Activated CD4-positive, alpha-beta T cell treated with anti-CD3 and anti-CD28 coated beads, Interleukin-2, amount 50 U/mL, for 48 hours (primary cell): ENCODE measurements at places on chromosomes 16 and 17.

GRCh38 chr16:58418601-58419000 lies 26.3 kb downstream of the GINS3 start:
- no peak for DNase-seq

GRCh38 chr16:78574571-78574970 lies 475.1 kb downstream of the WWOX start:
- DNase-seq: no peak

- DNase-seq: no peak
These were observed 9.5 kb upstream of the FAM83G start for GRCh38 chr17:19013806-19014627.

GRCh38 chr16:49585143-49585832 lies 211.7 kb downstream of the C16orf78 start:
- DNase-seq: no peak

- no peak for DNase-seq
These were observed 14.0 kb downstream of the RPH3AL start for GRCh38 chr17:338442-339192.

- DNase-seq: no peak
These were observed 7.9 kb downstream of the UBTF start for GRCh38 chr17:44211281-44212265.

GRCh38 chr16:55821210-55821609 lies 11.7 kb downstream of the CES1 start:
- DNase-seq: no peak

GRCh38 chr16:637081-638018 lies 1.2 kb upstream of the METTL26 start:
- peak; percentile 89 for DNase-seq

GRCh38 chr17:82966415-82966814 lies 113.0 kb upstream of the METRNL start:
- no peak for DNase-seq

GRCh38 chr17:70030371-70030770 lies 44.7 kb upstream of the KCNJ16 start:
- no peak for DNase-seq

- DNase-seq: no peak
These were observed 251.7 kb upstream of the SALL1 start for GRCh38 chr16:51402785-51403184.

DNA sequence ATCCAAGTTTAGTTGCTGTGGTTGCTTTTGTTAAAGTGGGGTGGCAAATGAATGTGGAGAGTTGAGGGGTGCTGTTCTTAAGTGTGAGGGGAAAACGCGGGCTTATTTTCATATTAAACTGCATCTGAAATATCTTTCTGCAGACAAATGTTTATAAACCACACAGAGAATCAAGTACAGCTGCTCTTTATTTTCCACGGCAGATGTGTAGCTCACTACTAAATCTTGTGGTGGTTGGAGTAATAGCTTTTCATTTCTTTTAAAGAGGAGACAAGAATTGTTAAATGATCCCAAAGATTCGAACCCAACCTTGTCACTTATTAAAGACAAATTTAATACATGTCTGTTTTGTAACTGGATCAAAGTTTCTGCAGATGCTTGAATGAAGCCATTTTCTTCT lies 2.1 kb downstream of the CLTC start:
- no peak for DNase-seq

- peak; percentile 77 for DNase-seq
These were observed at the start of gene UNKL for GRCh38 chr16:1414532-1415260. Gene UNKL (minus strand): TSS chr16:1414704. CDS start chr16:1414691, 13 bp downstream.

GRCh38 chr16:78763821-78764440 lies 664.5 kb downstream of the WWOX start:
- DNase-seq: no peak

DNA sequence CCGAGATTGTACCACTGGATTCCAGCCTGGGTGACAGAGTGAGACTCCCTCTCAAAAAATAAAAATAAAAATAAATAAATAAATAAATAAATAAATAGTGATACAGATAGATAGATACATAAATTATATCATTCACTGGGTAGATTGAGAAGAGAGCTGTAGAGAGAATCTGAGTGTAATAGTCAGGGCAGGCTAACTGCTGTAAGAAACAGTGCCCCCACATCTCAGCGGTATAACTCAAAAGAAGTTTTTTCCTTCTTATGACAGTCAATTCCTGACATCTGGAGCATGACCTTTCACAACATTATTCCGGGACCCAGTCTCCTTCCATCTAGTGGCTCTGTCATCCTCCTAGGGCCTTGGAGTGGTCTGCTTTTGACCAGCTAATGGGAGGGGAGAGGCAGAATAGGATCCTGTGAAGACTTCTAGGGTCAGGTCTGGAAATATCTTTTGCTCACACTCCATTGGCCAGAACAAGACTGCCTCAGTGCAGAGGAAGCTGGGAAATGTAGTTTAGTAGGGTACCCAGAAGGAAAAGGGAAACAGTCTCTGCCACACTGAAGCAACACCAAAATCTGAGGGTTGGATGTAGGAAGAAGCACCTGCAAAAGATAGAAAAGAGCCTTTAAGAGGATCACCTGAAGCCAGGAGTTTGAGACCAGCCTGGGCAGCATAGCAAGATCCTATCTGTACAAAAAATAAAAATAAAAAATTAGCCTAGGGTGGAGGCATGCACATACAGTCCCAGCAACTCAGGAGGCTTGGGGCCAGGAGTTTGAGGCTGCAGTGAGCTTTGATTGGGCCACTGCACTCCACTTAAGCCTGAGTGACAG lies 3.0 kb upstream of the QPRT start:
- DNase-seq: no peak

GRCh38 chr17:81740395-81740961 lies 28.4 kb downstream of the SLC25A10 start:
- no peak for DNase-seq

DNA sequence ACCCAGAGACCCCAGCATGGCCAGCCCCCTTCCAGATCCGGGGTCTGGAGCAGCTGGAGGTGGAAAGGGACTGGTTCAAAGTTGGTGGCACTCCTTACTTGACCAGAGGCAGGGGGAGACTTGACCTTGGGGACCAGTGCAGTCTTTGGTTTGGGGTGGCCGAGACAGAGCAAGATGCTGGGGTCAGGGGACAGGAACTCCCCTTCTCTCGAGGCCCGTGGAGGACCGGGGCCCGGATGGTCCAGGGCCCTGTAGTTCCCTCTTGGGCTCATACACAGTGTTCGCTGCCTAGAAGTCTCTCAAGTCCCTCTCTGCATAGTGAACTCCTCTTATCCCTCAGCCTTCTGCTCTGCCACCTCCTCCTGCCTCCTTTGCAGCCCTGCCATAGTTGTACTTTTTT lies 601 bp upstream of the PRSS33 start:
- DNase-seq: no peak

DNA sequence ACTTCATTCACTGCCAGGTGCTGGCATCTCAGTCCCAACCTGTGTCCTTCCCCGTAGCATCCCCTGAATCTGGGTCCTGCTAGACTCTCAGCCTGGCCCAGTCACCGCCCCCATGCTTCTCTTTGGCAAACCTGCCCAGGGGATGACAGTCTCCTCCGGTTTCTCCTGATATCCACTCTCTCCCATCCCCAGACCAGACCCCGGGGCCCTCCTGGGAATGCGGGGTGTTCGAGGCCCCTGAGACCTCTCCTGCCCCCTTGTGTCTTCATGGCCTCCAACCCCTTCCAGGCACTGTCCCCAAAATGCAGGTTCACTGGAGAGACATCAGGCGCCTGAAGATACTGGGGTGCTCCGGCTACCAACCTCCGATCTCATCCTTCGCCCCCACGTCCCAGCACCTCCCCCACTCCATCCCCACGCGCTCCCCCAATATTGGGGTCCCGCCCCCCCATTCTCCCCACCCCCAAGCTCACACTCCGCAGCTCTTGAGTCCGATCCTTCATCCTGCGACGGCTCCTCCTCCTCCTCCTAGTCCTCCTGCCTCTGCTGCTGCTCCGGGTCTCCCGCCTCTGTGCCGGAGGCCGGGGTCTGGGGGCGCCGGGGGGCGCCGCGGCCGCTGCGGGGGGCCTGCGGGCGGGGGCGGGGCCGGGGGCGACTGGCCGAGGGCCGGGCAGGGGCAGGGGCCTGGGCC lies 399 bp downstream of the STX1B start:
- no peak for DNase-seq

DNA sequence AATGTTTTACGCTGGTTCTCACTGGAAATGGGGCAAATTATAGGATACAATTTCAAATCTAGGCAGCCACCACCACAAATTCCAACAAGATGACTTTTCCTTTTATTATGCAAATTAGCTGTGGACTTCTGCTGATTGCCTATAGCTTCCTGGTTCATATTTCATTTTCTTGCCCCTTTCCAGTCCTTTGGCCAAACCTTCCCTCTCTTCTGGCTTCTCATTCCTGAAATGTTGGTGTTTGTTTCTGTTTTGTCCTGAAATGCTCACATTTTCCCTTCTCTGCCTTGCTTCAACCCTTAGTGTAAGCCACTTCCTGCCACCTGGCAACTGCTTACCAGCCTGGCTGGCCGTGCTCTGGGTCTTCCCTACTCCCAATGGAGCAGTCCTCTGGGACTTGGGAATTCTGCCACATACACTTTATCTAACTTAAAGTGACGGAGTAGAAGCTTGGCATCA lies 14.0 kb downstream of the PRSS54 start:
- no peak for DNase-seq

DNA sequence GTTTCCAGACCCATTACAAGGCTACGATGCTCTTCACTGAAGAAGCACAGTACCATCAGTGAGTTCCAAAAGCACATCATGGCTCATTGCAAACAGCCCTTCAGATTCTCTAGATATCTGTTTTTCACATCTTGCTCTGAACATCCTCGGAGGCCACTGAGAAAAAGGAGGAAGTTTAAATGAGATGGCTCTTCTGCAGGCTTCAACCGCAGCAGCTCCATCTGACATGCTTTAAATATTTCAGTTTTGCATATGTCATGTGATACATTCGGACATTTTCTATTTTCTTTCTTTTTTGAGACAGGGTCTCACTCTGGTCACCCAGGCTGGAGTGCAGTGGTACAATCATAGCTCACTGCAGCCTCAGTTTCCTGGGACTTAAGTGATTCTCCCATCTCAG lies 396.8 kb downstream of the NPIPA8 start:
- DNase-seq: no peak

DNA sequence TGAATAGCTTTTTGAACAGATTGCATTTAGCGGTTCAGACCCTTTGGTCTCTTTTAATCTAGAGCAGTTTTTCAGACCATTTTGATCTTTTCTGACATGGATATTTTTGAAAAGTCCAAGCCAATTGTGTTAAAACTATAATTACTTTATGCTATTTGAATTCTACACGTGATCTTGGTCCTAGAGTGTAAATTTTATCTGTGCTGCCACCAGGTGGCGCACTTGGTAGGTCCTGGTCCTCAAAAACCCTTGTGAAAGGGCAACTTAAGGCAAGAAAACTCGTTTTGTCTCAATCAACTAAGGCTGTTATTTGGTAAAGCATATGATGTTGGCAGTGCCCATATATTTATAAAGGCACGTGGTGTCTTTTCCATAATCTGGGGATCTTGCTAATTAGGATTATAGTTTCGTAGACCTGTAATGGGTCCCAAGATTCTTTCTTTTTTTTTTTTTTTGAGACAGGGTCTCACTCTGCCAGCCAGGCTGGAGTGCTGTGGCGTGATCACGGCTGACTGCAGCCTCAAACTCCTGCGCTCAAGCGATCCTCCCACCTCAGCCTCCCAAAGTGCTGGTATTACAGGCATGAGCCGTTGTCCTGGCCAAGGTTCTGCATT lies 43.9 kb upstream of the TEX2 start:
- DNase-seq: peak; percentile 72

- no peak for DNase-seq
These were observed 1.3 kb upstream of the TNFRSF17 start for GRCh38 chr16:11963706-11964105.

DNA sequence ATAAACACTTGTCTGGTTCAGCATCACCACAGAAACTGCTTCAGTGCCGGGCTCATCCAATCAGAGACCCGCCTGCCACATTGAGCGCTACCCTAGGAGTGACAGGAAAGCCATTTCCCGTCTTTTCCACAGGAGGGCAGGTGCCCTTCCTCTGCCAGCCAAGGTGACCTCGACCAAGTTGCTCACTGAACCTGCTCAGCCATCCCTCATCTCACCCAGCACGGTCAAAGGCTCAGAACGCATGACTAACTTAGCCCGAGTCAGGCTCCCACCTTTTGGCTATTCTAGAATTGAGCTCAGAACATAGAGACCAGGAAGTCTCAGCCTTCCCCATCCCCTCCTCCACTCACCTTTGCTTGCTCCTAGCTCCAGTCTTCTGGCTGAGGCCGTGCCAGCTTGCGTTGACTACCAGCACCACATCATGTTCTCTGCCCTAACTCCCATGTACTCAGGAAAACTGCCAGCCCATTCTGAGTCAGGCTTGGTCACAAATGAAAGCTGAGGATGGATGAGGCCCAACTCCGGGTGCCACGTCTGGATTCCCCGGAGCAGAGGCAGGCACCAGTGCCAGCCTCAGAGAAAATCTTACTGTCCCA lies 15.6 kb downstream of the MRPS23 start:
- DNase-seq: no peak

DNA sequence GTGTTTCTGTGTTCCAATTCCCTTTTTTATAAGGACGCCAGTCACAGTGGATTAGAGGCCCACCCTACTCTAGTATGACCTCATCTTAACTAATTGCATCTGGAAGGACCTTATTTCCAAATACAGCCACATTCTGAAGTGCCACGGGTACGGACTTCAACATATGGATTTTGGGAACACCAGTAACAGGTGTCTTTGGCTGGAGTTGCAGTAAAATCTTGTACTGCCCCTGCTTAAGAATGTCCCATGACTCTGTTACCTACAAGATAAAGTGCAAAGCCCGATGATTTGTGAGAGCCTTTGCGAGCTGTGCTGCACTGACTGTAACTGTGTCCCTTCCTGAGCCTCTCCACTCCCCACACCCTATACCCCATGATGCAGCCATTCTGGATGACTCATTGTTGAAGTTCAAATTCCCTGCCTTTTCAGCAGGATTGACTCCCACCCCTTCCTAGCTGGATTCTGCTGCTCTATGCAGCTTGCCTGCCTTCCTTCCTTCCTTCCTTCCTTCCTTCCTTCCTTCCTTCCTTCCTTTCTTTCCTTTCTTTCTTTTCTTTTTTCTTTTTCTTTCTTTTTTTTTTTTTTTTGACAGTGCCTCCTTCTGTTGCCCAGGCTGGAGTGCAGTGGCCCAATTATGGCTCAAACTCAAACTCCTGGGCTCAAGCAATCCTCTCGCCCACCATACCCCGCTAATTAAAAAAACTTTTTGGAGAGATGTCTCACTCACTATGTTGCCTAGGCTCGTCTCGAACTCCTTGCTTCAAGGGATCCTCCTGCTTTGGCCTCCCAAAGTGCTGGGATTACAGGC lies 2.1 kb downstream of the HCRT start:
- no peak for DNase-seq

GRCh38 chr16:6570530-6570929 lies 762.1 kb upstream of the RBFOX1 start:
- no peak for DNase-seq

GRCh38 chr17:19338031-19338990 lies 24.2 kb downstream of the B9D1 start:
- DNase-seq: peak; percentile 68

- DNase-seq: no peak
These were observed 7.7 kb upstream of the GINS3 start for GRCh38 chr16:58384437-58385055.

GRCh38 chr17:80523054-80523744 lies 21.4 kb upstream of the RPTOR start:
- DNase-seq: no peak

GRCh38 chr17:41772586-41773189 lies 13.8 kb downstream of the JUP start:
- DNase-seq: no peak
